ENCODE measurements at places on chromosomes 3 and 15.

DNA sequence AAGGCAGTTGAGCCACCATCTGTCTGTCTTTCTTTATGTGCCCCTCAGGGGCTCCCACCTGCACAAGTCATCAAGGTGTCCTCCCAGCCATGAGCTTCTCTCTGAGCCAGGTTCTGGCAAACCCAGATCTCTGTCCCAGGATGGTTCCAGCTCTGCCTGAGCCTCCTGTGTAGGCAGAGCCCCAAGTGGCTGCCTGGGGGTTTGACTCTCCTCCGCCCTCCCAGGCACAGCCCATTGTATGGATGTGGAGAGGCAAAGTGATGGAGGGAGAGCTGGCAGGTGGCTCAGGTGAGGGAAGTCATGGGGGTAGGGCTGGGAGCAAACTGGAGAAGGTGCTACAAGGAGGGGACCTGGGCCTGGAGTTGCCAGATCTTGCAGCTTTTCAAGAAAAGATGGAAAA, 56.9 kb downstream of the GRIP2 start:
- DNase-seq, result no peak

- no peak for DNase-seq
These were observed 179.5 kb upstream of the NSMCE3 start for GRCh38 chr15:29449136-29449535.

GRCh38 chr15:71136159-71136783, 21.0 kb downstream of the THSD4 start:
- DNase-seq, result peak; percentile 82

- DNase-seq, result peak; percentile 87
These were observed 107.0 kb downstream of the GREM1 start for GRCh38 chr15:32824777-32825176.

DNA sequence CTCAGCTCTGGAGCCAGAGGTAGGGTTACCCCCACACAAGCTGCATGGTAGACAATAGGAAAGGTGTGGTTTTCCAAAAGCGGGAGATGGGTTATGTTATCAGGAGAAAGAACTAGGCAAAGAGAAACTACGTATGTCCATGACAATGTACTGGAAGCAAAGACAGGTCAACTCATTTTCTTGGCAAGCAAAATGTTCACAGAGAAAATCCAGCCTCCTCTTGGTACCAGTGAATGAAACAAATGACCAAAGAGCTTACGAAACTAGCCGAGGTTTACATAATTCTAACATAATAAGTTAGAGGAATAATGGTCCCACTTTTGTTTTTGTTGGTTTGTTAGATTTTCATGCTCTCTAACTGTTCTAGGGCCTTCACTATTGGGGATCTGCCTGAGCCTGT, 338.1 kb upstream of the TGFBR2 start:
- DNase-seq, result no peak

DNA sequence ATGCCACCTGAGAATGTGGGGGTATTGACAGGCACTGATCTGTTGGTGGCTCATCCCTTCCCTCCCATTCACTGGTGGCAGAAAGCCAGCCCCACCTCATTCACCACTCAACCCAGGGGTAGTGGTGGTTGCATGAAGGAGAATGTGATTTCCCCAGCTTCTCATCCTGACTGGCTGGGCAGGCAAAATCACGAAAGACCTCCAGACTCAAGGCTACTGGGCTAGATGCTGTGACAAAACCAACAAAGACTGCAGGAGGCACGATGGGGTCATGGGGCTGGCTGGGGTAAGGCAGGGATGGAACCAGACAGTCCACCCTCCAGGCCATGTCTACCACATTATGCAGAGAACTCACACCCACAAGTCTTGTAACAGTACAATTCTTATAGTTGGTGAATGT, 33.9 kb downstream of the FSTL1 start:
- DNase-seq, result no peak

GRCh38 chr3:42712688-42713372, 10.2 kb upstream of the HHATL start:
- DNase-seq, result no peak

- DNase-seq, result peak; percentile 17
These were observed 441 bp downstream of the CEP70 start for GRCh38 chr3:138593488-138594149.

GRCh38 chr3:45979378-45979777, 16.2 kb downstream of the FYCO1 start:
- no peak for DNase-seq

- no peak for DNase-seq
These were observed 414.6 kb downstream of the FOXP1 start for GRCh38 chr3:71168880-71169411.

GRCh38 chr15:100601163-100601562, 821 bp downstream of the LINS1 start:
- DNase-seq, result peak; percentile 32

DNA sequence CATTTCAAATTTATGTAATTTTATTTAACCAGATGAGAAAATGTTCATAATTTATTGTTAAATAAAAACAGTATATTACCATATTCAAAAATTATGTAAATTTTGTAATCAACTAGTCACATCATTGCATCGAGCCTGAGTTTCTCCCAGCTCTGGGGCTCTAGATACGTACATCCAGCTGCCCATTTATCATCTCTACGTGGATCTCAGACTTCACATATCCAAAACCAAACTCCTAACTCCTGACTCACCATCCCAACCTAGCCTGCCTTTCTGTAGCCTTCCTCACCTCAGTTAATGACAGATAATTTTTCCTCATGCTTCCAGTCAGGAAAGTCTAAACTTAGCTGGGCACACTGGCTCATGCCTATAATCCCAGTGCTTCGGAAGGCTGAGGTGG, 194.8 kb downstream of the SSR3 start:
- DNase-seq, result no peak

DNA sequence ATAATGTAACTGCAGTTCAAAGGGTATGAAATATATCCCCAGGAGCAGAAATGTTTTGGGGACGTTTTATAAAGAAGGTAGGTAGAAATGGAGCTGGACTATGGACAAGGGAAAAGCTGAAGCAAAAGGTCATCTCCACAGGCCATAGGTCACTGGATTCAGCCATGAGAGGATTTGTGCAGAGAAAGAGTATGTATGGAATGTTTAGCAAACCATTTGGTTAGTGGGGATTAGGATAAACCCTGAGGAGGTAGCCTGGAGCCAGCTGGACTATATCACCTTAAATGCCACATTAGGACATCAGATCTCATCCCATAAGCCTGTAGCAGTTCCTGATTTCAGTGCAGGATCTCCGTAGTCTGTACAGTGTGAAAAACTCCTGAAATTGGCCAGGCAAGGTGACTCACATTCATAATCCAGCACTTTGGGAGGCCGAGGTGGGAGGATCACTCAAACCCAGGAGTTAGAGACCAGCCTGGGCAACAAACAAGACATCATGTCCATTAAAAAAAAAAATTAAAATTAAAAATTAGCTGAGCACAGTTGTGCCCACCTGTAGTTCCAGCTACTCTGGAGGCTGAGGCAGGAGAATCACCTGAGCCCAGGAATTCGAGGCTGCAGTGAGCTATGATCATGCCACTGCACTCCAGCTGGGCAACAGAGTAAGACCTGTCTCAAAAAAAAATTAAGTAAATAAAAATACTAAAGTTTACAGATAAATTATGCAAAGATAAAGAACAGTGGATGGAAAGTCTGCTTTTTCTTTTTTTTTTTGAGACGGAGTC, 4.7 kb downstream of the IP6K1 start:
- no peak for DNase-seq

DNA sequence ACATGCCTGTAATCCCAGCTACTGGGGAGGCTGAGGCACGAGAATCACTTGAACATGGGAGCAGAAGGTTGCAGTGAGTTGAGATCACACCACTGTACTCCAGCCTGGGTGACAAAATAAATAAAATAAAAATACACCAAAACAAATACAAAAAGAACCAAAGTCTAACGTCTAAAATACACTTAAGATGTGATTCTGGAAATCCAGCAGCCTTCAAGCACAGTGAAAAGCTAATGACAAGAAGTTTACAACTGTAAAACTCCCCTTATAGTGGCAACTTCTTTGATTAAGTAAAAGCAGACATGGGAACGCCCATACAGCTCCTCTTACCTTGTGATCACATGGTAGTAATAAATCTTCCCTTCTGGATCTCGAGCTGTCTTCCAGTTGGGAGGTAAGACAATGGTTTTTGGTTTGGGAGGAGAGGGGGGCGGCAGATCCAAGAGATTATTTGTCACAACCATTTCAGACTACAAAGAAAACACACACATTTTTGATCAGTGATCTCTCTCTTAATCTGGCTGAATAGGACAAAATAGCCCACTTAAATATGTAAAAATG, 62.8 kb downstream of the NBEAL2 start:
- no peak for DNase-seq
